A172 (cell line): ENCODE measurements at places on chromosomes 7 and 10. TPM values are rescaled to one million over a fixed set of nuclear protein-coding genes. Genes with fewer than 3 reads are reported as not detected.

FAM237B gene
- not detected in 2 replicates for total RNA-seq

ODAD2 gene
- 53.3 and 63.0 TPM in 2 replicates for total RNA-seq

PRPS1L1 gene
- not detected in 2 replicates for total RNA-seq

GRM3 gene
- total RNA-seq = not detected in 2 replicates

DNA sequence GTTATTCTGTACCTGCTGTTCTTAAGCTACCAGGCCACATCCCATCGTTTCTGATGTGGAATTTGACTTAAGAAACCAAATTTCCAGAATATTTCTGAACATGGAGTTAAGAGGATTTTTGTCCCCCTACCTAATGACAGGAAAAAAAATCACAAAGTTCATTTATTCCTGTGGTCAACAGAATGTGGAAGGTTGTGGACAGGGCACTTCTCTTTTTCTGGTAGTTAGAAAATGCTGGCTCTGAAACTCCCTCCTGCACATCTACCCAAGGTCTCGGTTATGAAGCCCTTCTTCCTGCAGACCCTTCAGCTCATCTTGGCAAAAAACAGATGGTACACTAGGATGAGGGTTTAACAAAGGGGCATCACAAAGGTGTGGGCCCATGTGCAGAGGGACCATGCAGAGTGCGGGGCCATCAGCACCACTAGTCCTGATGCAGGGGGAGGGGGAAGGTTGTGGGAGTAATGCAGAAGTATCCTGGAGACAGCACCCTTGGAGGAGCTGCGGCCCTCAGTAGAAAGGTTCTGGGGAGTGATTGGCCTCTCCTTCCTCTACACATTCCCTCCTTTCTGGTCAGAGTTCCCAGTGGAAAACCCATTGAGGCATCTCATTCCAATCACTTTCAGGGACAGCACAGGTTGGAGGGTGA is 9.8 kb downstream of the ALOX5 start:
- DNase-seq = no peak

DNA sequence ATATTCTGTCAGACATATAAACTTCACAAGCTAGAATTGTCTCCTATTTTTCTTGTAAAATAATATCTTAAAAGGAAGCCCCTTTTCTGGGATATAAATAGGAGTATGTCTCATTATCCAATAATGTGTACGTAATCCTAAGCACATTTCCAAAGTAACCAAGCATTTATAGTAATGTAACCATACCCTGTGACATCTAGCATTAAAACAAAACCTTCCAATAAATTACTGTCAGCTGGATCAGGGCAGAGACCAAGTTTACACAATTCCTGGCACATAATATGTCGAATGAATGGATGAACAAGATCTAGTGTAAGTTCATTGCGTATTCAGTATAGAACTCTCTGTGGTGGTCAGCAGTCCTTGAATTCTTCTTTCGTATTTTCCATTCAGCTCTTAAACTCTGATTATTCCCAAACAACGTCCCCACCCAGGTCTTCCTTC is 14.3 kb downstream of the CPED1 start:
- no peak for DNase-seq

DNA sequence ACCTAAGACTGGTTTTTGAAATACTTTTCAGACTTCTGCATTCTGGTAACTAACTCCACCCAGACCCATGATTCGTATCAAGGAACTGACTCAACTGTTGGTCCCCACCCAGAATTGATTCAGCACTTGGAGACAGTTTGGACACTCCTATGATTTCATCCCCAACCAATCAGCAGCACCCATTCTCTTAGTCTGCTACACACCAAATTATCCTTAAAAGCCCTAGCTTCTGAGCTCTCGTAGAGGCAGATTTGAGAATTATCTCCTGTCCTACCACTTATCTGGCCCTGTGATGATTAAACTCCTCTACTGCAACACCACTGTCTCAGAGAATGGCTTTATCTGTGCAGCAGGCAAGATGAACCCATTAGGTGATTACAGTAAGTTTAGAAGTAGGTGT is 7.7 kb upstream of the GSTO1 start:
- DNase-seq = peak; percentile 33

GRCh38 chr10:1347525-1347924 is 291.3 kb downstream of the WDR37 start:
- DNase-seq = no peak

GRCh38 chr10:77195101-77195500 is 442.5 kb downstream of the KCNMA1 start:
- peak; percentile 95 for DNase-seq

- no peak for DNase-seq
Observed at GRCh38 chr10:131691481-131692090, 209.2 kb upstream of the PPP2R2D start.
